ENCODE measurements at places on chromosomes 3 and 15. TPM values are rescaled to one million over a fixed set of nuclear protein-coding genes. Genes with fewer than 3 reads are reported as not detected.

The COL6A6 gene
- total RNA-seq: 0.92 TPM

The CP gene
- 1,260 TPM for total RNA-seq

The SERINC4 gene
- total RNA-seq: not detected

The GOLGA8R gene
- total RNA-seq: 6.0 TPM

The SIDT1 gene
- 1.5 TPM for total RNA-seq

The ZNF660 gene
- 0.59 TPM for total RNA-seq

The FBXL22 gene
- 0.19 TPM for total RNA-seq

The XXYLT1 gene
- total RNA-seq: 7.6 TPM

The IL5RA gene
- total RNA-seq: 0.56 TPM

The PRSS50 gene
- total RNA-seq: 0.33 TPM

The CACNA1D gene
- 18.9 TPM for total RNA-seq

The GOLGA6B gene
- 0.05 TPM for total RNA-seq

The CLDN1 gene
- 85.2 TPM for total RNA-seq

The BSN gene
- total RNA-seq: 0.67 TPM

The ACSBG1 gene
- 3.8 TPM for total RNA-seq

The ANKRD63 gene
- not detected for total RNA-seq

The MYZAP gene
- total RNA-seq: 1.8 TPM

The JMJD7 gene
- 4.9 TPM for total RNA-seq

The CHCHD4 gene
- 7.0 TPM for total RNA-seq

The CFAP91 gene
- total RNA-seq: 1.3 TPM

The TM4SF18 gene
- 12.6 TPM for total RNA-seq

The DISP2 gene
- total RNA-seq: under 0.01 TPM

The CSTA gene
- 1.5 TPM for total RNA-seq

The SOX14 gene
- not detected for total RNA-seq

The GHSR gene
- total RNA-seq: not detected

The PAQR5 gene
- total RNA-seq: 0.19 TPM

The CGNL1 gene
- 19.3 TPM for total RNA-seq

The SCN10A gene
- total RNA-seq: under 0.01 TPM

The CCDC54 gene
- not detected for total RNA-seq

The GPR156 gene
- total RNA-seq: 0.09 TPM

The NEK10 gene
- total RNA-seq: 0.70 TPM

The VWA5B2 gene
- total RNA-seq: 0.14 TPM

The TMEM266 gene
- total RNA-seq: not detected

The CSPG5 gene
- 0.33 TPM for total RNA-seq

The C3orf70 gene
- total RNA-seq: 0.79 TPM

The ERICH6 gene
- under 0.01 TPM for total RNA-seq

The SYNPR gene
- total RNA-seq: not detected

The HIGD2B gene
- not detected for total RNA-seq

The BNC1 gene
- total RNA-seq: 0.17 TPM

The CCR9 gene
- not detected for total RNA-seq

The XPC gene
- total RNA-seq: 26.7 TPM

The PTH1R gene
- total RNA-seq: 7.2 TPM

The IGF2BP2 gene
- total RNA-seq: 2.1 TPM

The TUSC7 gene
- not detected for total RNA-seq

The KCNMB3 gene
- 1.6 TPM for total RNA-seq

The GOLGA6D gene
- 0.05 TPM for total RNA-seq

The SAMD7 gene
- total RNA-seq: not detected

The FOXL2 gene
- total RNA-seq: not detected

The TBCCD1 gene
- 16.2 TPM for total RNA-seq

The SLC12A8 gene
- total RNA-seq: 20.3 TPM

The CAND2 gene
- total RNA-seq: 1.0 TPM

The CA12 gene
- total RNA-seq: 2.9 TPM

The GPD1L gene
- total RNA-seq: 5.0 TPM

The ARL14 gene
- total RNA-seq: 0.14 TPM

The NUSAP1 gene
- 149 TPM for total RNA-seq

The ESYT3 gene
- under 0.01 TPM for total RNA-seq

The TMEM108 gene
- not detected for total RNA-seq

The C3orf20 gene
- 0.08 TPM for total RNA-seq
